WTC11 (cell line): ENCODE measurements at places on chromosomes 1 and 21. TPM values are rescaled to one million over a fixed set of nuclear protein-coding genes. Genes with fewer than 3 reads are reported as not detected.
A peak's percentile ranks its signal among the peaks of the same experiment; 100 is the strongest.

The MSH4 gene
- 0.27 to 0.33 TPM (median 0.30 TPM) in 3 replicates for total RNA-seq

The RNF186 gene
- not detected in 3 replicates for total RNA-seq

The NIPAL3 gene
- total RNA-seq, result 11.2 to 11.3 TPM (median 11.2 TPM) in 3 replicates

The A3GALT2 gene
- total RNA-seq, result not detected in 3 replicates

The RAB3B gene
- total RNA-seq, result 33.7 to 36.9 TPM (median 34.1 TPM) in 3 replicates

GRCh38 chr1:201731142-201731541 lies 97.8 kb upstream of the IPO9 start:
- H3K4me1 ChIP-seq, result peaks cover 16% of the 10 kb centered on the region
- DNase-seq, result no peak
- H3K27me3 ChIP-seq, result no peaks in the 10 kb centered on the region

DNA sequence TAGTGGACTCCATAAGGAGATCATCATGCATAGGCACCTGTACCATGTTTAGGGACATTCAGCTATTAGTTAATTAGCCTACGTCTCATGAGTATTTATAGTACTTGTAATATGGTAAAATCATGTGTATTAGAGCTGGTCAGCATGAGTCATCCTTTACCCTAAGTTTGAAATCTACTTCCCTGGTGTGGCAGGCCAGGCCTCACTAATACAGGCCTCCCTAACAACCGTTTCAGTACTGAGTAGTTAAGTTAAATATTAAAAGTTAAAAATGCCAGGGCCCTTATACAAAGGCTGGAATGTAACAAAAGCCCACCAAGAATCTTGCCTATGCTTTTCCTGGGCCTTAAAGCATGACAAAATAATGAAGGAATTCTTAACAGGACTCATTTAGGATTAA lies 356.3 kb upstream of the DPYD start:
- peaks cover 40% of the 10 kb centered on the region for H3K4me1 ChIP-seq
- H3K27me3 ChIP-seq, result peaks cover 2% of the 10 kb centered on the region; the same call in 1 of the 2 replicates
- DNase-seq, result no peak
- no peaks in the 10 kb centered on the region; the same call in 1 of the 2 replicates for H3K36me3 ChIP-seq

- peak within 1 kb of the TSS; percentile 98 for H3K27ac ChIP-seq
- peaks cover 11% of the 10 kb centered on the region for H3K36me3 ChIP-seq
- H3K27me3 ChIP-seq, result no peaks in the 10 kb centered on the region
- DNase-seq, result peak; percentile 91
Measured at GRCh38 chr1:169794530-169795416, at the start of gene METTL18. Gene METTL18, minus strand, starts transcription at chr1:169794907. Its CDS starts 1,212 bp downstream, at chr1:169793695.

DNA sequence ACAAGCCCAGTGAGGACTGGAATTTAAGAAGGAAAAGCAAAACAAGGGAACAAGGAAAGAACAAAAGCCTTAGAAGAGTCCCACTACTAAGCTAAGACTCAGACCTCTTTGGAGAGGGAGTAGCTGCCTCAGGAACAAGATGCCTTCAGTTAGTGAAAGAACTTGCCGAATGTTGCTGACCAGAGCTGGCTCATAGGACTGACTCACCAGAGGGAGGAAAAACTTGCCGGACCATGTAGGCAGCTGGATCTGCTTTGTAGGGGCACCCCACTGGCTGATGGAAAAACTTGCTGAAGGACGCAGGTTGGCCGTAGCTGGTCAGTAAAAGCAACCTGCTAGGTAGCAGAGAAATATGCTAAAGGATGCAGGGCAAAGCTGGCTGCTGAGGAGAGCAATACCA lies 15.3 kb upstream of the ZSWIM5 start:
- no peaks in the 10 kb centered on the region for H3K36me3 ChIP-seq
- no peaks in the 10 kb centered on the region; the same call in 1 of the 2 replicates for H3K27me3 ChIP-seq
- DNase-seq, result no peak
- H3K4me1 ChIP-seq, result 0 out of 2 replicates have a peak, but pooled peaks cover 4% of the 10 kb centered on the region
- H3K27ac ChIP-seq, result no peak overlapping the region

DNA sequence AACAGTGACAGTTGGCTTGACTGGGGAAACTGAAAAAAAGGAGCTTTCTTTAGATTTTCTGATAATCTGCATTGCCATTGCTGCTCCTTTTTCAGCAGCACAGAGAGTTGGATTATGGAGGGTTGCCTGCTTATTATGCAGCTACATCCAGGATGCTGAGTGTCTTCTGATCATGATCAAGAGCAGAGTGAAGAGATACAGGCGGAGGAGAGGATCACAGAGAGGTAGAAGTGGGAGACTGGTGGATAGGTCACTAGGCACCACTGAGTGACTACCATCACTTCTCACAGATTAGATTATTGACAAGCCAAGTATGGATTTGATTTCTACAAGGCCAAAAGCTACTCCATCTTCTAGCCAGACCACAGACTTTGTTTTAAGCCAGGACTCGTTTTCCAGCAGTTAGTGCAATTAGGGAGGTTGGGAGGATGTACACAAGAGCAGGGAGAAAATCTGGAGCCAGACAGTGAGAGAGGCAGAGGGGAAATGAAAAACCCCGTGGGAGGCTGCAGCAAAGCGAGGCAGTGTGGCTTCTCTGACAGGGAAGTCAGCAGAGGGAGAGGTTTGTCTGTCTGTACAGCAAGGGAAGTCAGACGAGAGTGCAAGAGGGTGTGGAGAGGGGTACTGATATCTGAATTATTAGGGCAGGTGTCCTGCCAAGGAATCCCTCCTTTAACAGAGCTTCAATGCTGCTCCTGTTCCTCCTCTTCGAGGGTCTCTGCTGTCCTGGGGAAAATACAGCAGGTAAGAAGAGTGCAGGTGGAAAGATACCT lies at the start of gene CD1E:
TSS of gene CD1E (plus strand) at position 592 of the 773 bp plus-strand sequence. CDS start at position 687, 95 bp downstream.
- DNase-seq, result no peak
- H3K4me1 ChIP-seq, result peaks cover 13% of the 10 kb centered on the region
- H3K27ac ChIP-seq, result no peak within 1 kb of the TSS
- no peak within 1 kb of the TSS for H3K4me3 ChIP-seq
- H3K36me3 ChIP-seq, result no peaks in the 10 kb centered on the region

DNA sequence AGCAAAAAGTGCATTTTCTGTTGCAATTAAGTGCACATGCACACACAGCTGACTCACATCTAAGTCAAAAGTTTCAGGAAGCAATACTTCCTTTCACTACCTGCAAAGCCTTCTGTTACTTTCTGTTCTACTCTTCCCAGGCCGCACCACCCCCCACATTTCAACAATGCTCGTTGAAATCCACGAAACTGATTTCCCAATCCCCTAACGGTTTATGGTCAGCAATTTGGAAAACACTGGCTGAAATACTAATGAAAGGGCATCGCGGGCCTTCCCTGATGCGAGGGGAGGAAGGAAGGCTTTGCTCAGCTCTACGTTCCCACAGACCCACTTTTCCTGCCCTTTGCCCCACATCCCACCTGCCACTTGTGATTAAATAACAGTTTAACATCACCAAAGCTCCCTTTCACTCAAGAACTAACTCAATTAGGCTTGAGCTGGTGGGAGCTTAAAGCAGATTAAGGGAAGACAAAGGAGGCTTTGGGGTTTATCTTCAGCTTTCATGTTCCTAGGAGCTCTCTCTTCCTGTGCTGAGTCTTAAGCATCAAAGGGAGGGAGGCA lies 243.2 kb upstream of the RAB4A start:
- DNase-seq, result no peak
- peak overlapping the region; percentile 32 for H3K4me3 ChIP-seq
- H3K4me1 ChIP-seq, result peaks cover 66% of the 10 kb centered on the region
- no peaks in the 10 kb centered on the region for H3K36me3 ChIP-seq

- H3K27me3 ChIP-seq, result peaks cover 77% of the 10 kb centered on the region
- H3K27ac ChIP-seq, result no peak overlapping the region
- peaks cover 38% of the 10 kb centered on the region for H3K4me1 ChIP-seq
Measured at GRCh38 chr1:223712850-223713474, 623 bp downstream of the CAPN2 start.

DNA sequence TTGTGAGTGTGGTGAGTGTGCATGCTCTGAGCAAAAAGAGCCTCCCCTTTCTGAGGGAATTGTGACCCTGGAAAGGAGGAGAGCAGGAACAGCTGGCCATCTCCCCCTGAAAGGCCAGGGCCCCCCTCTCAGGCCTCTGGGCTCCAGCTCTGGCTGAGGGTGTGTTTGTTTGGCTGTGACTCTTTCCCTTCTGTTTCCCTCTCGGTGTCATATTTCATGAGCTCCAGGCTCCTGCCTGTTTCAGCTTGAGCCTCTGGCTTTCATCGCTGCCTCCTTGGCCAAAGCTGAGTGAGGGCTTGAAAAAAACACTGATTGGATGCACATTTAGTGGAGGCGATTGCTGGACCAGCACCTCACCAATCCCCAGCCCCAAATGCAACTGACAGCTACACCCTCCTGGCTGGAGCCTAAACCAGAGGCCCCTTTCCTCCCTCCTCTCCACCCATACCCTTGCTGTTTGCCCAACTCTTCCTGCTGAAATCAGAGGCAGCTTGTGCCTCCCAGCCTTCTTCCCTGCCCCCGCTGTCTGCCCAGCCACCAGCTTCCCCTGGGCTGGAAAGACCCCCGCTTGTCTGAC lies 64.1 kb downstream of the DDR2 start:
- peak; percentile 67 for DNase-seq
- peak overlapping the region; percentile 97 for H3K27ac ChIP-seq
- H3K4me1 ChIP-seq, result peaks cover 29% of the 10 kb centered on the region
- peak overlapping the region; percentile 50 for H3K4me3 ChIP-seq
- H3K36me3 ChIP-seq, result no peaks in the 10 kb centered on the region
